Dermis microvascular lymphatic vessel endothelial cell (primary cell): ENCODE measurements at places on chromosomes 3 and 15. TPM values are rescaled to one million over a fixed set of nuclear protein-coding genes. Genes with fewer than 3 reads are reported as not detected.

The LCTL gene
- not detected in 2 replicates for total RNA-seq

The ZBED2 gene
- total RNA-seq: under 0.01 TPM in 1 of 2 replicates, not detected in the other

- no peak for DNase-seq
Observed at GRCh38 chr15:35440265-35440664, 105.7 kb downstream of the DPH6 start.

DNA sequence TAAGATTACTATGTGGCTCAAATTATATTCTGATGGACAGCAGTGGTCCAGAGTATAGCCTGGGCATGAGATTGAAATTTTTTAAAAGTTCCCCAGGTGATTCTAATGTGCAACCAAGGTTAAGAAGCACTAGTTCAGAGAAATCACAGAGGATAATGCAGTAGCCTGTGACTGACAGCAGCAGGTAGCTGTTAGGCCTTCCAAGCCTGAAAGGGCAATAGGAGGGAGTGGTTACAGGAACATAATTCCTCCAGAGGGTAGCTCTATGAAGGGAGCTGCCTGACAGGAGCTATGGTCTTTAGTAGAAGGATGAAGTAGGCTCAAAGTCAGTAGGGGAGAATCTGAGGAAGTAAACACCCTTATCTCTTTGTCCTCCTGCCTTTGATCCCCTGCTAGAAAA is 342.9 kb upstream of the PPP2R3A start:
- no peak for DNase-seq

- DNase-seq: no peak
Observed at GRCh38 chr15:47412136-47412535, 305.2 kb upstream of the SEMA6D start.

DNA sequence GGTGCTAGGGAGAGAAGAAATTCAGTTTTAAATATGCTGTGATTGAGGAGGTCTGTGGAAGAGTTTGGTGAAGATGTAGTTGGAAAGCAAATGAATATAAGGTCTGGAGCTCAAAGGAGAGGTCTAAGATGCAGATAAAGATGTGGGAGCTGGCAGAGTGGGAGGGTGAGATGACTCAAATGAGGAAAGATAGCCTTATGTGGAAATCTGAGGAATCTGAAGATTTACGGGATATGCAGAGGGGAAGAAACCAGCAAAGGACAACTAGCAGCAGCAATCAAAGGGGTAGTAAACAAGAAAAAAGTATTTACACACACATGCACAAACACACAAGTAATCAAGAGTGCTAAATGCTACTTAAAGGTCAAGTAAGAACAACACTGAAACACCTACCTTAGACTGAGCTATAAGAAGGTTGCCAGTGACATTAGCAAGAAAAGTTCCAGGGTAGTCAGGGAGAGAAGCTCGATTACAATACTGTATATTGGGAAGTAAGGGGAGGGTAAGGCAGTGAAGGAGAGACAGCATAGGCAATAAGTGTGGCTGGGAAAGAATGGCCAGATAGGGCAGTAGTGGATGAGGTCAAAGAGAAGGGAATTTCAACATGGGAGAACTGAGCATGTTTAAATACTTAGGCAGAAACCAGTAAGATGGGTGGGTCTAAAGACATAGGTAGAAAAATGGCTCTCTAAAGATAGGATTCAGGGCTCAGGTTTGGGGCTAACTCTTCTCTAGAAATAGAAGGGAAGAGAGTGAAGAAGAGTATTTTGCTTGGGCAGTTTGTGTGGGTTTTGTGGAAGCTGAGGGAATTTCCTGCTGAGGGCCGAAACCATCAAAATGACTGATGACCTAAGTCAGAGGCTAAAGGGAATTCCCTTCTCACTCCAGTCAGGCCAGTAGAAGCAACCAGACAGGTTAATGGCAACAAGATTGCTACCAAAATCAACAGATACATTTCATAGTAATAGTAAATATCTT is 8.9 kb downstream of the CMTM6 start:
- no peak for DNase-seq
